OCI-LY7 (cell line): ENCODE measurements at places on chromosomes 12 and 14.
A peak's percentile ranks its signal among the peaks of the same experiment; 100 is the strongest.

DNA sequence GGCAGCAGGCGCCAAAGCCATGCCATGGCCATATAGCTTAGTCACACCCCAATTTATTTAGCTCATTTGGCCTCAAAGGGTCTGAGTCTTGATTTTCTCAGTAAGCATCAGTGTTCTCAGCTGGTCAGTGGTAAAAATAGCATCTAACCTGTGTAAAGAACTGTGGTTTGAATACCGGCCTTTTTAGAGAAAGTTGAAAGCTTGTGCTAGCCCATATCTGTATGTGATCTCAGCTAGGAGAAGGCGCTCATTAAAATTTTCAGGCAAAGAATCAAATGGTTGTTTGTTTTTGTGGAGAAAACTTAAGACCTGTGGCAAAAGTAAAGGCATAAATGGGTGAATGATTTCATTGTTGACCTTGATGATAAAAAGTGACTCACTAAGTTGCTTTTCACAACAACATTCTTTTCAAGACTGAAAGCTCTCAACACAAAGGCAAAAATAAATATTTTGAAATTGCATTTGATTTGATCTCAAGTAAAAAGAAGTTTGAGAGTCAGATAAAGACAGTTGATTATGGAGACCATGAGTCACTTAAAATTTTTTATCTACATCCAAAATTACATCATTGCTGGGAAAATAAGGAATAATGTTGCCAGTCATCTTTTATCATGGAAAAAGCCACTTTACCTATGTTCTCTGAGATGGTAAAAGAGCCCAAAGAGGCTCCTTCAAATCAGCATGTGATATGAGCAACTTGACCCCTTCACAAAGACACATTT is 128.5 kb upstream of the RGS6 start:
- peak; percentile 34 for DNase-seq

- no peak for DNase-seq
Measured at GRCh38 chr14:45972416-45972815, 679.2 kb downstream of the RPL10L start.

GRCh38 chr12:87720967-87721366 is 308.2 kb downstream of the C12orf50 start:
- no peak for DNase-seq

- no peak for DNase-seq
Measured at GRCh38 chr14:59566296-59566695, 10.3 kb downstream of the CCDC175 start.

- DNase-seq: no peak
Measured at GRCh38 chr12:113766131-113766878, 199.8 kb downstream of the RBM19 start.

GRCh38 chr12:49976557-49976956 is 3.8 kb downstream of the AQP6 start:
- no peak for DNase-seq

GRCh38 chr12:112182499-112182898 is 57.1 kb downstream of the TRAFD1 start:
- DNase-seq: no peak

DNA sequence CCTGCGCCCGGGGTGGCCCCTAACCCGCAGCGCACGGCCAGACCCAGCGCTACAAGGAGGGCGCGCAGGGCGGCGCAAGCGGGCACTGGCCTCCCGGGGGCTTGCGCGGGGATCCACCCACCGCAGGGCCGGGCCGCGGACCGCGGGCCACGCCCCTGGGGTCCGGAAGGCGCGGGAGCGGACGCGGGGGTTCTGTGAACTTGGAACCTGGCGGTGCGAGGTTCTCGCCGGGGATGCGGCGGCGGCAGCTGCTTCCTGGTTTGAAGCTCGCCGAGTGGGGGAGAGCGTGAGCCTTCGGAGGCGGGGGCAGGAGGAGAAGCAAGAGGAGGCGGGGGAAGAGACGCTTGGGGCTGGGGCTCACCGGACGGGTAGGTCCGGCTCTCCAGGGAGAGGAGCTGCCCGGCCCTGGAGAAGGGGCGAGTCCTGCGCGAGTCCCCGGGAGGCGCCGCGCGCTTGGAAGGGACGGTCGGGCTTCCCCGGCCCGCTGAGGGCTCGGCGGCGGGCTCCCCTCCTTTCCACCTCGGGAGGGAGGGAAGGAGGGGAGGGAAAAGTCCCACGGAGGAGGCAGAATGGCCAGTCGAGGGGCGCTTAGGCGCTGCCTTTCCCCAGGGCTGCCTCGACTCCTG is at the start of gene PRKCH:
Gene PRKCH (plus strand): TSS at position 195 of the 626 bp plus-strand sequence. CDS start 523 bp downstream, outside the sequence.
- no peak for DNase-seq

DNA sequence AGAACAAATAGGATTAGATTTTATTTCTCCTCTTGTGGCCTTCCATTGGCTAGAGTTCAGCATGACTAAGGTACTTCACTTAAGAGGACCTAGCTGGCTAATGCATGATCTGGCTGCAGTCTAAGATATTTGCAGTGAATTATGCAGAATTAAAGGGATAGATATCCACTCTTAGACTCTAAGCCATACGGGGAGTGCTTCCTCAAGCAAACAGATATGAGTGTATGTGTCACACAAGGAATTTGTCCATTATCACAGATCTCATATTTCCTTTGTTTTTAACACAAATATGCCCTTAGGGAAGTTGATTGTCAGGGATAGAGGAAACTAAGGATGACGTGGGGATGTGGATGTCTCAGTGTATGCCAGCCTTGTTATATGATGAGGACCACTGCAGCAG is 88.1 kb upstream of the DHRS4 start:
- no peak for DNase-seq

GRCh38 chr14:95044463-95045105 is 112.7 kb downstream of the DICER1 start:
- no peak for DNase-seq

GRCh38 chr14:26401179-26401968 is 196.5 kb downstream of the NOVA1 start:
- no peak for DNase-seq

- DNase-seq: no peak
Measured at GRCh38 chr12:25701290-25701689, 148.2 kb upstream of the LMNTD1 start.

DNA sequence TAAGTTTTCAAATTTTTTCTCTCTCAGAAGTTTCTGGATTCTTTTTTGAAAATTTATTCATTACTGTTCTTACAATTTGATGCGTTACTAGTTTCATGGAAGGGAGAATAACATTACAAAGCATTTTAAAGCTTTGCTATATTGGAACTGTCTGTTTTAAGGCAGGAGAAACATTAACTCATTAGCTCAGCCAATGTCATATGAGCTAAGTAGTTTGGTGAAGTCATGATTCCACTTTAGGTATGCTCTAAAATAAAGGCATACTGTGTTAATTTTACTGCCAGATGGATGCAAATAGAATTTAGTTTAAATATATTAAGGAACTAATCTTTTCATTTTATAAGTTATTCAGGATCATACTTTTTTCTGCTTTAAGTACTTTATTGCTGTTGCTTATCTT is 46.0 kb downstream of the ARID2 start:
- no peak for DNase-seq

DNA sequence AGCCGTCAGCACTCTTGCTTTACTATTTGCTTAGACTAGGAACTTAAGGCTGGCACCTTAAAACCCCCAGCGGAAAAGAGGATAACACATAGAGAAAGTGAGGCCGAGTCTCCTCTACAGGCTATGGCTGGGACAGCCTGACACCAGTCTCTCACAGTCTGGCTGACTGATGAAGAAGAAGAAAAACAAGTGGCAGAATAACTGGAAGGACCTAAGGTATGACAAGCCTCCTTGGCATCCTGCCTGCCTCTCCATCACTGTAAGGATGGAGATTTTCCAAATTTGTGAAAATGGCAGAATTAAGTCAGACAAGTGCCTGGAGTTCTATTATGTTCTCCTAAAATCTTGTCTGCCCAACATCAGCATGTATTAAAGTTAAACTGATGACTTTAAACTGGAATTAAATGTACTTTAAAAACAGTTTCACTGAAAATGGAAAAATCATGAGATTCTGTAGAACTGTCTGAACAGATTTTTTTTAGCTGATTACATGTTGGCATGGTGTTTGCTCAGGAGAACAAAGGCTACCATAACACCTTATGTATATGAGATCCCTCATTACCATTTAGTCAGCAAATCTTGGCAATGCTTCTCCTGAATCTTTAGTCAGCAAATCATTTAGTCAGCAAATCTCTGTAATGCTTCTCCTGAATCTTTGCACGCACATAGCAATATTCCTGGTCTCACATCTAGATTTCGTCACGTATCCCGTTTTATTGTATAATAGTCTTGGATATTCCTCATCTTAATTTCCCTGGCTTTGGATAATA is 140.3 kb upstream of the AEBP2 start:
- DNase-seq: no peak

DNA sequence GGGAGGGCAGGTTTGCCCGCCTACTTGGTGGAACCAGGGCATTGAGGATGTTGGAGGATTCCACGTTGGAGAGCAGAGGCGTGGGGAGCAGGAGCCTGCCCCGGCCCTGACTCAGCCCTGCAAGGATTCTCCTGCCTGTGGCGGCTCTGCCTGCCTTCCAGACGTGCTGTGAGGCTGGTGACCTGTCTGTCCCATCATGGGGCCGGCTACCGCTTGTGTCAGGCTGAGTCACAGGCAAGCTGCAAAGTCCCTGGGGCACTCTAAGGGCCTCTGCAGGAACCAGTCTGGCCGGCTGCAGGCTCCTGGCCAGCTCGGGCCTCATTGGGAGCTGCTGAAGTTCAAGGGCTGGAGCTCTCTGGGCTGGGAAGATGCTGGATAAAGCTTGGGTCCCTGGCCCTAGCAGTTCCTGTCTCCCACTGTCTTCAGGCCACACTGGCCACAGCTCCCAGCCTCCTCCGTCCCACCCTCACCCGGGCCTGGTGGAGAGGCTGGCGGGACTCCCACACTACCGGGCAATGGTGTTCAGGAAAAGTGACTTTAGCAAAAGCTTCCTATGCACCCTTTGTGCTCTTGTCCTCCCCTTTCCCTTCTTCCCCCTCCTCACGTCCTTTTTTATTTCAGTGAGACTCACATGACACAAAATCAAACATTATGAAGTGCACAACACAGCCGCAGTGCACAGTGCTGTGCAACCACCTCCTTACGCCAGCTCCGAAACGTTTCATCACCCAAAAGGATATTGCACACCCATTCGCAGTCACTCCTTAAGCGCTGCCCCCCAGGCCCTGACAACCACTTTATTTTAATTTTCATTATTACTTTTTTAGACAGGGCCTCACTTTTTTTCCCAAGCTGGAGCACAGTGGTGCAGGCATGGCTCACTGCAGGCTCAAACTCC is 22.0 kb upstream of the ULK1 start:
- DNase-seq: no peak

- no peak for DNase-seq
Measured at GRCh38 chr12:54140588-54141388, 48.0 kb downstream of the SMUG1 start.

GRCh38 chr12:118981285-118982211 is at the start of gene SRRM4:
Gene SRRM4, plus strand, starts transcription at chr12:118981541. Its CDS starts 342 bp downstream, at chr12:118981883.
- no peak for DNase-seq

GRCh38 chr14:73740618-73741326 is 26.6 kb upstream of the PNMA1 start:
- no peak for DNase-seq

DNA sequence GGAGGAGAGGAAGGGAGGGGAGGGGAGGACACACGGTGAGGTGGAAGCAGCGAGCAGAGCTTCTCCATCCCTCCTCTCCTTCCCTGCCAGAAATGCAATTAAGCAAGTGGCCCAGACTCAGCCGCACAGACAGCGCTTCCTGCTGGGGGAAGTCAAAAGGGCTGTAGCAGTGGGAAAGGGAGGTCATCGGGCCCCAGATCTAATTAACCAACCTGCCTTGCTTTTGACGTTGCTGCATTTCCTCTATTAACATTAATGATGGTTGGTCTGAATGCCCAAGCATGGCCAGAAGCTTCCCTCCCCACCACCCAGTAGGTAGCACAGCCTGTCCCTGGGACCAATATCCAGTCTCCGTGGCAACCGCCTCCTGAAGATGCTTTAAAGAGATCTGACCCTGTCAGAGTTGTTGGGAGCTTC is 4.6 kb upstream of the NGB start:
- DNase-seq: no peak

DNA sequence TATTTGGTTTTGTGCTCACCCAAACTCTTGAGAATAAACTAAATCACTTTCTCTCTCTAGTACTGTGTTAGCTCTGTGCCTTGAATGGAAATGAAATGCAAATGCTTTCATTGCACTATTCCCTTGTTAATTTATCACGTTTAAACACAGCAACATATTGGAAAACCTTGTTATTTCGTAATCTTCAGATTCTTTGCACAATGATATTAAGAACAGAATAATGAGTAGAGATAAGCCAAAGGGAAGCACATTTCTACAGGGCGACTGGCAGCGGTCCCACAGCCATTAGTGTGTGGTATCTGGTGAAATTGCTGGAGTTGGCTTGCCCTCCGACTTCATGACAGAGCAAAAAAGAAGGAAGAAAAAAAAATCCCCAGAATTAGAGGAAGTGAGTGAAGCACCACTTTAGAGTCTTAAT is 166.1 kb upstream of the E2F7 start:
- DNase-seq: no peak

GRCh38 chr12:123771261-123771660 is 9.2 kb downstream of the DNAH10 start:
- no peak for DNase-seq

- no peak for DNase-seq
Measured at GRCh38 chr12:99649551-99649950, 2.0 kb downstream of the GARIN6 start.

- peak; percentile 65 for DNase-seq
Measured at GRCh38 chr12:123532019-123532418, 1.5 kb downstream of the RILPL1 start.

DNA sequence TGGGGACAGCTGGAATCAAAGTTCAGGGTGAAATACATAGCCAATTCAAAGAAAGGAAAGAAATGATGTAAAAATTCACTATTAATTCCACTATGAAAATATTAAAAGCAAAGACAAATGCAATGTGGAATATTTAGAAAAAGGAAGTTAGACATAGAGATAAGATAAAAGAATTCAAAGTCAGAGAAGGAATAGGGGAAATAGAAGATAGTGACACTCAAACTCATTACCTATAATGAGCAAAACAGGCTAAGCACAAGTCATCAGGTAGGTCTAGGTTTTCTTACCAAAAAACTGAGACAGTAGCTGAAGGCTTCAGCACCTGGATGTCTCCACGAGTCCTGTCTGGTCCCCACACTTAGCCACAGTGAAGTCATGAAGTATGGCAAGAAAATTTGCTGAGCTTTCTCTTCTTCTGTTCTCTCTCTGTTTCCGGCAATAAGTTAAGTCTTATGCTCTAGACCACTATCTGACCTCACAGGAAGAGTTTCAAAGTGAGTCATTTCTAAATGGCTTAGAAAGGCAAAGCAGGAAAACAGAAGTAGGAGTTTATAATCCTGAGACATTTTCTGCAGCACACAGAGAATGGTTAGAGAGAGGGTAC is at the start of gene C3AR1:
Gene C3AR1 (minus strand): TSS at position 369 of the 604 bp plus-strand sequence. CDS start 6,174 bp downstream, outside the sequence.
- no peak for DNase-seq

DNA sequence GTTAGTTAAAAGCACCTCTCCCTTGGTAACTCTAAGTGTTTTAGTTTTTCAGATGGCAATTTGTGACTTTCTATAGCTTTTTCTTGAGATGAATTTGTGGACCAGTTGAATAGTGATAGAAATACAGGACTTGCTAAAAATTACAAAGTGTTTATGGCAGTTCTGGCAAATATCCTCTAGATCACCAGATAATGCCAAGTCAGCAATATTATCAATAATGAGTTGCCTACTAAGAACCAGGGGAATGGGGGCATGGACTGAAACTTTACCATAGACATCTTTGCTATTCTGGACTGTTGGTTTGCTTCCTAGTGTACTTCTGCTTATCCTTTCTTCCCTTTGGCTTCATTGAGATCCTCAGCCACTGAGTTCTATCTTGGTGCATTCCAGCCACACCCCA is 584.2 kb downstream of the DIO2 start:
- DNase-seq: no peak
